Activated naive CD8-positive, alpha-beta T cell treated with anti-CD3 and anti-CD28 coated beads, Interleukin-2, amount 50 U/mL, for 24 hours (primary cell): ENCODE measurements at places on chromosomes 5 and 9.

- DNase-seq, result no peak
These were observed 179.1 kb downstream of the EPB41L4A start for GRCh38 chr5:112239996-112240395.

DNA sequence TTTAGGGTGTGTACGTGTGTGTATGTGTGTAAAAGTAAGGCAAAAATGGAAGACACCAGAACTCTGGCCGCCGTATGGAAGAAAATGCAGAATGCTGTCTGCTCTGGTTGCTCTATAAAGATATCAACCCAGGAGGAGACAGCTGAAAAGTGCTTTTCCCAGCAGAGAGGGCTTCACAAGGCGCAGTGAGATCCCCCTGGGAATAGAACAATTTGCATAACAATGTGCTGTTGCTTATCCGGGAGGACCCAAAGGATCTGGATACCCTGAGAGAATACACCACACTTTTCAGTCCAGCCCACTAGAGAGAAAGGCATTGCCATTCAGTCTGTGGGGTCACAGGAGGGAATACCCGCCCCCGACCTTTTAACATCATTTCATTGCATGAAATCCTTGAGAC, 230.6 kb downstream of the EBF1 start:
- DNase-seq, result no peak

- no peak for DNase-seq
These were observed 342.8 kb upstream of the CCNG1 start for GRCh38 chr5:163094492-163095180.

DNA sequence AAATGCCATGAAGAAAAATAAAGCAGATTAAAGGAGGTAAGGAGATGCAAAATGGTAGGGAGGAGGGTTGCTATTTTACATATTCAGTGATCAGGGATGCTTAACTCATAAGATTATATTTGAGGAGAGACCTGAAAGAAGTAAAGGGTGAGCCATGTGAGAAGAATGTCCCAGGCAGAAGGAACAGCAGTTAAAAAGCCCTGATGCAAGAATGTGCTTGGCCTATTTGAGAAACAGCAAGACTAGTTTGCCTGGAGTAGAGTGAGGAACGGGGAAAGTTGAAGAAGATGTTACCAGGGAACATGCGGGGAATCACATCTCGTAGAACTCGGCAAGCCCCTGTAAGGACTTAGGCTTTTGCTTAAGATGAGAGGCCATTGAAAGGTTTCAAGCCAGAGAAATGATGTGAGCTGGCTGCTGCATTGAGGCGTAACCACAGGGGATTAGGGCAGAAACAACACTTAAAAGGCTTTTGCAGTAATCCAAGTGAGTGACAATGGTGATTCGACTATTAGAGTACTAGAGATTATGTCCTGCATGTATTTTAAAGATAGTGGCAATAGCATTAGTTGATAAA, 198.7 kb downstream of the VPS13A start:
- no peak for DNase-seq
